ENCODE measurements at places on chromosomes 7 and 10.

DNA sequence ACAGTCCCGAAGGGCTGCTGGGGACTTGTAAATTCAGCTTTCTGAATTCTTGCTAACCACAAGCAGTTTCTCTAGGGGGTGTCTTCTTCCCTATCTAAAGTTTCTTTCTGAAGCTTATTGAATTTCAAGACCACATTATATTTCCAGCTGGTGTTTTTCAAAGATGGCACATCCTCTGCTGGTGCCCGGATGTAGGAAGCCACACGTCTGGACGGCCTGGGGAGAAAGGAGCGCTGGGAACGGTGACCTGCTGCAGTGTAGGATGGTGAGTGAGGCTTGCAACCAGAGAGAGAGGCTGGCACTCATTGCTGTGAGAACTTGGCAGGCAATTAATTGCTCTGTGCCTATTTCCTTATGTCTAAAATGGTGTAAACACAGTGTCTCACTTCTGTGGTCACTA, 776.4 kb downstream of the TYW1 start:
- DNase-seq, result no peak

DNA sequence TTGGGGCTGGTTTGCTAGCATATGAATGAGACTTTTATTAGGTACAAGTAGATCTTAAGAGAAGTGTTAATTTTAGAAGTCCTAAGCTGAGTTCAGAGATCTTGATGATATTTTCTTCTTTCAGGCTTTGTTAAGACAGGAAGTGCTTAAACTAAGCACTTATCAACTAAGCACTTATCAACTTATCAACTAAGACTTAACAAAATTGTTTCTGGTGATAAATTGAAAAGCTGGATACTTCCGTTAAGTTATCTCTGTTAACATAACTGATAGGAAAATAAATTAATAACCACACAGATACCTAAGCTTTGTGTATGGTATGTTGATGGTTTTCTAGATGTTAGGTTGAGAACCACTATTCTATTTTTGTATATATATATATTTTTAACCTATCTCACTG, 113.7 kb downstream of the PHTF2 start:
- DNase-seq, result no peak

DNA sequence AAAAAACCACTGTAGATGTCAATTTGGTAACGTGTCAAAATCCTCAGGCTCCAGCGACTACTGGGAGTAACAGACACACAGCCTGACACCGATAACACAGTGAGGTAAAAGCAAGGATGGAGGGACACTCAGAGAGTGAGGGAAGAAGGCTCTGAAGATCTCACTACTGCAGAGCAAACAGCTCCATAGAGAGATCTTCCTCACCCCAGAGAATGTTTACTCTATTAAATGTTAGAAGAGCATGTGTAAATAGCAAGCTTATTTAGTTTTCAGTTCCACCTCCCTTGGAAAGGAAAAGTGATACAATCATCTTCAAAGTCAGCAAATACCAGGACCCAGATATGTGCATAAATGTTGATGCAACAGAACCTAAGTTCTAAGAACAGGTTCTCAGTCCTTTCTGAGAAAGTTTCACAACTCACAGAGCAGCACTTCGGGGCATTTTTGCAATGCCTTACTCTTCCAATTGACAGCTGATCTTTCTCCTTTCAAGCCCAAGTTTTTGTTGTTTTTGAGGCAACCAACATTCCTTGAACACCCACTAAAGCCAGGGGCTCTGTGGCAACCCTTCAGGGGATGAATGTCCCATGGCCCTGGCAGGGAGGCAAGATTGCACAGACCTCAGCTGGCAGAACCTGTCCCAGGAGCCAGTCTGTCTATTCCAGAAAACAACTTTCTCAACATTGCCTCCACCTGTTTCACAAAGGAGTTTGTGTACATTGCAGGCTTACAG, 177.4 kb downstream of the SFMBT2 start:
- DNase-seq, result no peak

GRCh38 chr7:129338450-129338849, 95.8 kb upstream of the STRIP2 start:
- DNase-seq, result no peak

DNA sequence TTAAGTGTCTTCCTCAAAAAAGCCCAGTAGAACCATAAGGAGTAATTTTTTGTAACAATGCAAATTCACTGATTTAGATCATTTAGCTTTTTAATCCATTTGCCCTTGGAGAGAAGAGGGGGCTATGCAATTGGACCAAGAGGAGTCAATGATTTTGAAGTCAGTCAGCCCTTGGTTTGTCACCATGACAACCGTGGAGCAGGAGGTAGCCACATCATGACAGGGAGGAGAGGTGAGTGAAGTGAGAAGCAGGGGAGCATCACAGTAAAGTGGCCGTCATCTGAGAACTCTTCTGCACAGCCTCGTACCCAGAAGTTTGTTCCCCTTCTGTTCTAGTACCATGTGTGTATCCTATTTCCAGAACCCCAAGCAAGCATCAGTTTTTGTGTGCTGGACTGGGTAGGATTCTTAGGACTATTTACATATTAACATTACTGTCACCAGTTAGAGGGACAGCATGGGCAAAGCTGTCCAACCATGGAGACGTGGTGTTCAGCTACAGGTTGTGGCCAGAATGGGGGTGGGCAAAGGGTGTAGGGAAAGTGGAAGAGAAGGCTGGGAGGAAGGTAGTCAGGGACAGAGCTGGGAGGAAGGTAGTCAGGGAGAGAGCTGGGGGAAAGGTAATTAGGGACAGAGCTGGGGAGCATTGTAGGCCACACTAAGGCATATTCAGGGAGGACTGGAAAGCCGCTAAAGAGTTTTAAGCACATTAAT, 13.1 kb downstream of the UBE3C start:
- no peak for DNase-seq

GRCh38 chr7:99325001-99325493, 651 bp upstream of the ARPC1A start:
- no peak for DNase-seq

GRCh38 chr7:135798095-135798494, 49.5 kb upstream of the FAM180A start:
- no peak for DNase-seq

DNA sequence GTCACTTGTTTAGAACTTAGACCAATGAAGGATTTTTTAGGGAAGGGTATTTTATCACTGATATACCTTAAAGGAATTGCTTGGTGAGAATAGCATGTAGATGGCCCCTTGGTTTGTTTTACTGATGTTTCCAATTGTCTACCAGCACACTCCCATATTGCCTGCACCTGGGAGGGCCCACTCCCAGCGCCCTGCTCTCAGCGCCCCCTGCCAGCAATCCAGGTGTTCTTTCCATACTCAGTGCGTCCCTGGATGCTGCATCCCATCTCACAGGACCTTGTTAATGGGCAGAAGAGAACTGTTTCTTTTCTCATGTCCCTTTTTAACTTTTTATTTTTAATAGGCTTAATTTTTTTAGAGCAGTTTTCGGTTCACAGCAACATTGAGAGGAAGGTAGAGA, 24.1 kb upstream of the SFRP5 start:
- no peak for DNase-seq

DNA sequence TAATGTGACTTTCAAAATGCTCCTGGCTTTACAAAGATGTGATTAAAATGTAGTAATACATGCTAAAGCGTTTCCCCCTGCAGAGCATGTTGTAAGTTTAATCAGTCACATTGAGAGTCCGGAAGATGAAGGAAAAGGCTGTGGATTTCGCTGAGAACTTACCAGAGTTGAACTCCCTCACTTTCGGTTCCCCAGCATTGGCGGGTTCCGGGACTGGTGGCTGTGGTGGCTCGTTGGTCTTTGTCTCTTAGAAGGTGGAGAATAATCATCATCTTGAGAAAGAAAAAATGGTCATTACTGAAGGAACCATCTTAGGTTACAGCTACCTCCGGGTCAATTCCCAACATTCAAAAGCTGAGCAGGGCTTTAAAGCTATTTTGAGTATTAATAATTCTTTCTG, 9.6 kb upstream of the NUPR2 start:
- no peak for DNase-seq

GRCh38 chr7:151871189-151871735, 5.7 kb downstream of the PRKAG2 start:
- DNase-seq, result no peak

DNA sequence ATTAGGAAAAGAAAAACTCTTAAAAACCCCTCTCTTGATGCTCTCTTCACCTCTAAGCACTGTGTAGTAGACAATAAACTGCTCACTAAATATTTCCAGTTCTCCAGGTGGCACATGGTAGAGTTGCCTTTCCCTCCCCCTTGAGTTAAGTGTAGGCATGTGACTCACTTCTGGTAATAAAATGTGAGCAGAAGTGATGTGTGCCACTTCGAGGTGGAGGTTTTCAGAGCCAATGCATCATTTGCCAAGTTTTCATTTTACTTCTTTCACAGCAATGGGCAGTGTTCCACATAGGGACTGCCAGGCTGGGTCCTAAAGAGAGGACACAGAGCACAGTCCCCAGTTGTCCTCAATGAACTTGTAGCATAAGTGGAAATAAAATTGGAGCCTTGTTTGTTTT, 131.6 kb upstream of the NPY start:
- DNase-seq, result no peak

DNA sequence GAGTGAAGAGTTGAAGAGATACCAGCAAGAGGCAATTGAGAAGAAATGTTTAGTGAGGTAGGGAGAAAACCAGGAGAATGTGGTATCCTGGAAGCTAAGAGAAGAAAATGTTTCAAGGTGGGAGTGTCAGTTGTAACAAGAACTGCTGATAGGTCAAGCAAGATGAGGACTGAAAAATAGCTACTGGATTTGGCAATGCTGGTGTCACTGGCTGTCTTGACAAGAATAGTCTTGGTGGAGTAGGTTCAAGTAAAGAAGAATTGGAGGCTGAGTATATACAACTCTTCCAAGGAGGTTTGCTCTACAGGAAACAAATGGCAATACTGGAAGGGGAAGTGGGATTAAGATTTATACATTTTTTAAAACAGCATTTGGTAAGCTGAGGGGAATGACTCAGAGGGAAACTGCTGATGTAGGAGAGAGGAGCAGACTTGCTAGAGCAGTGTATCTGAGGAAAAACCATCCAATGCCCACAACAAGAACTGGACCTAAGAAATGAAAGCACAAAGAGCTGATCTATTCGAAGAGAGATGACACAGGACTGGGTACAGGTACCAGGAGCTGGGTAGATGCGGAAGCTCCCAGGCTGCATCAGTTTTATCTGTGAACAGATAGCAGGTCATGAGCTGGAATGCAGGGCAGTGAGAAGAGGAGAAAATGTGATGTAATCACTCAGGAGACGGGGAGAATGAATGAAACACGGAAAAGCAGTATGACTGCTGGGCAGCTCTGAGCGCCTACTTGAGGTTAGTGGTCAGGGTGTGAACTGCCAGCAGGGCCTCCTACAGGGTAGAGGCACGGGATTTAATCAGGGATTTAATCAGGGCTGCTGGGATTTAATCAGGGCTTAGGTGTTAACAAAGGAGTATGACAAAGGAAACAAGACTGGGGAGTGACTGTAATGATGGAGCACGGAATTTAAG, 34.5 kb downstream of the FAM25A start:
- no peak for DNase-seq

- no peak for DNase-seq
Measured at GRCh38 chr7:123711832-123712293, 36.9 kb downstream of the WASL start.

GRCh38 chr7:101729241-101729883, 88.1 kb upstream of the CUX1 start:
- no peak for DNase-seq

GRCh38 chr10:60975716-60976115, 31.7 kb upstream of the RHOBTB1 start:
- no peak for DNase-seq

GRCh38 chr10:110172155-110172554, 35.2 kb upstream of the MXI1 start:
- DNase-seq, result no peak

DNA sequence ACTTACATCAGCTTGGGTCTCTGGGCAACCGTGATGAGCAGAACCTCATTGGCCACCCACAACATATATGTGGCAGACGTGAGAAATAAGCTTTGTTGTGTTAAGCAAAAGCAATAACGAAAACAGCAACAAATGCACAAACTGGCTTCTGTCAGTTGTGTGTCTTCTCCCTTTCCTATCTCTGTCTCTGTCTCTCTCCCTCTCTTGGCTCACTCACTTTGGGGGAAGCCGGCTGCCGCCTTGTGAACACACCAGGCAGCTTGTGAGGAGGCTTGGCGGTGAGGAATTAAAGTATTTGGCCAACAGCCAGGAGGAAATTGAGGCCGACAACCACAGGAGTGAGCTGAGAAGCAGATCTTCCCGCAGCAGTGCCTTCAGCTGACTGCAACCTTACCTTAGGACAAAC, 21.9 kb upstream of the CDCA7L start:
- no peak for DNase-seq

- no peak for DNase-seq
Measured at GRCh38 chr7:158424531-158424930, 163.1 kb downstream of the PTPRN2 start.

GRCh38 chr7:107064255-107064654, 19.8 kb downstream of the PRKAR2B start:
- no peak for DNase-seq

- DNase-seq, result no peak
Measured at GRCh38 chr10:102163342-102163989, 11.3 kb downstream of the NOLC1 start.

DNA sequence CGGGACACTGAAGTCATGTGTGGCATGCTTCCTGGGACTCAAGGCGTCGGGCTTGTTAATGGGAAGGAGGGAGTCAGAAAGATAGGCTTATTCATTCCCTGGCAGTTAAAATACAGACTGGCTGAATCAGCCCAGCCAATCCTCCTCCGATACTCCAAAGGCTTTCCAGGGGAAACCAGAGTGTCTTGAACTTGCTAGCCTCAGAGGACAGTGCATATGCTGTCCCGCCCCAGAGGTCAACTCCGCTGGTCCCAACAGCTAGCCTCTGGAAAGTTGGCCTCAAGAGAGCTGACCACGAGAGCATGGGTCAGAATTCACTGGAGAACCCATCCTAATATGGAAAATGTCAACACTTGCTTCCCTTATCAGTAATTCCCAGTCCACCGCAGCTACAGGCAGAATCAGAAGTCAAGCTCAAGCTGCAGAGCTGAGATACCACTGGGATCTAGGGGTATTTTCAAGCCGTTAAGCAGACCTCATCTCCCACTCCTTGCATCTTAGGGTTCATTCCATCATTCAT, 43.0 kb downstream of the ELMO1 start:
- no peak for DNase-seq

GRCh38 chr10:68578974-68579373, 18.8 kb downstream of the TET1 start:
- DNase-seq, result no peak

DNA sequence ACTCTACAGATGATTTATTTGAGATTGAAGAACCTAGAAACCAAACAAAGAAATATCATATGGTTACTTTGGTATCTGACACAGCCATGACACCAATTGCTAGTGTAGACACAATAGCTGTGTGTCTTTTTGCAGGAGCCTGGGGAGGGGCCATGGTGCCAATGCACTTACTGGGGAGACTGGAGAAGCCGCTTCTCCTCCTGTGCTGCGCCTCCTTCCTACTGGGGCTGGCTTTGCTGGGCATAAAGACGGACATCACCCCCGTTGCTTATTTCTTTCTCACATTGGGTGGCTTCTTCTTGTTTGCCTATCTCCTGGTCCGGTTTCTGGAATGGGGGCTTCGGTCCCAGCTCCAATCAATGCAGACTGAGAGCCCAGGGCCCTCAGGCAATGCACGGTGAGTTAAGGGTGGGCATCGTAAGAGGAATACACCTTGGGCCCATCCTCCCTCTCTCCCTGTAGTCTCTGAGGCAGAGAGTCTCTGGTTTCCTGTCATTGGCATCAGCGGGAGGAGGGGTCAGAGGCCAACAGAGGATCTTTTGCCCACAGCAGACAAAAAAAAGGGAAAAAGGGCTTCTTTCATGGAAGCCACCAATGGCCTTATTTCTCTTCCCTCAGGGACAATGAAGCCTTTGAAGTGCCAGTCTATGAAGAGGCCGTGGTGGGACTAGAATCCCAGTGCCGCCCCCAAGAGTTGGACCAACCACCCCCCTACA, 1.2 kb downstream of the TMEM139 start:
- no peak for DNase-seq

GRCh38 chr7:6496842-6497636, 49.3 kb upstream of the DAGLB start:
- no peak for DNase-seq
